ENCODE measurements at places on chromosomes 2 and 18. TPM values are rescaled to one million over a fixed set of nuclear protein-coding genes. Genes with fewer than 3 reads are reported as not detected.

DNA sequence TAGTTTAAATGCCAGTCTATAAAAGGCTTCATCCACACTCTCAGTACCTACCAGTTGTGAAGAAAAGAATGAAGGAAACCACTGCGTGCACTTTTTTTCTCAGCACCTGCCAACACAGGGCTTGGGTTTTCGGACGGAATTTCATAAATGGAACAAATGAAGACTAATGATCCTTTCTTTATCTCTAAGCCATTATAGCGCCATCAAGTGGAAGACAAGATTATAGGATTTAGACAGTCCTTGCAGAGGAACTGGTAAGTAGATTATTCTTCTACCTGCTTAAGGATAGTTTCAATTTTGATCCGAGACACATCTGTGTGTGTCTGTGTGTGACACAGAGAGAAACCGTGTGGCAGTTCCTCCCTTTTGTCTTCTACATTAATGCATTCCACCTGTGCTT lies 245.6 kb downstream of the NRXN1 start:
- peak; percentile 70 for DNase-seq

- DNase-seq: no peak
Measured at GRCh38 chr2:150450765-150451164, 36.7 kb downstream of the RND3 start.

HDAC4 gene
- total RNA-seq: 41.8 TPM

RTP5 gene
- 0.50 TPM for total RNA-seq

- no peak for DNase-seq
Measured at GRCh38 chr2:201196803-201197202, 13.9 kb downstream of the CASP10 start.

Data from GM23338 (cell line).